ENCODE measurements at places on chromosomes 1 and 21.

DNA sequence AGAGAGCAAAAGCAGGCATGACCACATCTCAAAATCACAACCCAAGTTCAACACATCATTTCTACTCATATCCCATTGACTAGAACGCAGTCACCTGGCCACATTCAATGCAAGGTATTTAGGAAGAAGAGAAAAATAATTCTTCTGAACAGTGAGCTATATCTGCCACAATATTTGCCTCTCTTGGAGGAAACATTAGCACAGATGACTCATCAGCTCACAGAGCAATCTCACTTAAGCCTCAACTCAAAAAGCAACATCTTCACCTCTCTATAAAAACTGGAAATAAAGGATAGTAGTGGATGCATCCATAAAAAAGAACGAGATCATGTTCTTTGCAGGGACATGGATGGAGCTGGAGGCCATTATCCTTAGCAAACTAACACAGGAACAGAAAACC is 143.9 kb upstream of the FMN2 start:
- no peak for DNase-seq

GRCh38 chr1:95176861-95177260 is 57.1 kb upstream of the RWDD3 start:
- DNase-seq = no peak

DNA sequence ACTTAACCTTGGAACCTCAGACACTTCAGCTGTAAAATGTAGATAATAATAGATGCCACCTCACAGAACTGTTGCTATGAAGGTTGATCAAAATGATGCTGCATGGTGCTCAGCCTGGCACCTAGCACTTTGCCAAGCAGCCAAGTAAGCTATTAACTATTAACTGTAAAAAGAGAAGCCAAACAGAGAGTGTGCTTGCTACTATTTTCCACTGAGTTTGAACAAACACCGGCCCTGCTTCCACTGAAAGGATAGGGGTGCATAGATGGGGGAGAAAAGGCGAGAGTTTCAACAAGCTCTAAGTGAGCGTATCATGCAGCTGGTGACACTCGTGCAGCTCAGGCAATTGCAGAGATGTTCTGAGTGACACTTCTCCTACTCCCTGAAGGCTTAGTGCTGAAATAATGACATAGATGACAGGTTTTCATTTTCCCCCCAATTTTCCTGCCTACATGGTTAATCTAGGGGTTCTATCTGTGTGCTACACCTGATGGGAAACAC is 78.2 kb downstream of the GPR88 start:
- no peak for DNase-seq

GRCh38 chr1:163807331-163808049 is 485.7 kb downstream of the NUF2 start:
- DNase-seq = no peak

DNA sequence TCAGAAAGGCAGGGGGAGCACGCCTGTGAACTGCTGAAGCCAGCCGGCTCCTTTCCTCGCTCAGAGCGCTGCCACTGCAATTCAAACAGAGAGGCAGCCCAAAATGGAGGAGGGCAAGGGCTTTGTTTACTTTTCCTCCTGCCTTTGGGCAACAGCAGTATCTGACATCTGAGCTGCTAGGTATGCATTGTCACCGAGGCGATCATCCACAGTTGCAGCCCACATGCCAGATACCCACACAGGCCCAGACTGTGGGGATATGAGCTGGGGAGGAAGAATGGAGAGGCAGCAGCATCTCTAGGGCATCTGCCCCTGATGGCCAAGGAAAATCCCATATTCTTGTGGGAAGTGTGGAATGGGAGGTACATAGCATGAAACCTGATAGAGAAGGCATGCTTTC is 357.1 kb downstream of the BARHL2 start:
- DNase-seq = no peak

DNA sequence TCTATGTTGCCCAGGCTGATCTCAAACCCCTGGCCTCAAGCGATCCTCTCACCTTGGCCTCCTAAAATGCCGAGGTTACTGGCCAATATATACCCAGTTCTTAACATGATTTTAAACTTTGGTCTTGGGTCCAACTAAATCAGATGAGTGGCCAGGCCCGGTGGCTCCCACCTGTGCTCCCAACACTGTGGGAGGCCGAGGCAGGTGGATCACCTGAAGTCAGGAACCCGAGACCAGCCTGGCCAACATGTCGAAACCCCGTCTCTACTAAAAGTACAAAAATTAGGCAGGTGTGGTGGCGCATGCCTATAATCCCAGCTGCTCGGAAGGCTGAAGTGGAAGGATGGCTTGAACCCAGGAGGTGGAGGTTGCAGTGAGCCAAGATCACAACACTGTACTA is 29.6 kb downstream of the TOMM20 start:
- no peak for DNase-seq

DNA sequence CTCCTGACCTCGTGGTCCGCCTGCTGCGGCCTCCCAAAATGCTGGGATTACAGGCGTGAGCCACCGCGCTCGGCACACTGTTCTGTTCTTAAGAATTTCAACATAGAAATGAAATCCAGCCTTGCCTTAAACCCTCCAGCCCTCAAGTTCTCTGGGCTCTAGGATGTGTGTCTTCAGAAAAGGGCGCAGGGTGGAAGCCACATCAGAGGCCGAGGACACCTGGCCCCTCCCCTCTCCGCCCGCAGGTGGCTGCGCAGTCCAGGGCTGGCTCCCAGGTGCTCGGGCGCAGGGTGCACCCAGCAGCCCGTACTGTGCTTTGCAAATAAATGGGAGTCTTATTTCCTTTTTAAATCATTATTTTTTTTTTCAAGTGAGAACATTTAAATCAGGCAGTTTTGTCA is 2.0 kb upstream of the C1orf174 start:
- DNase-seq = no peak

Data from HuH-7 (cell line).